ENCODE measurements at places on chromosomes 7 and 10. TPM values are rescaled to one million over a fixed set of nuclear protein-coding genes. Genes with fewer than 3 reads are reported as not detected.

DNA sequence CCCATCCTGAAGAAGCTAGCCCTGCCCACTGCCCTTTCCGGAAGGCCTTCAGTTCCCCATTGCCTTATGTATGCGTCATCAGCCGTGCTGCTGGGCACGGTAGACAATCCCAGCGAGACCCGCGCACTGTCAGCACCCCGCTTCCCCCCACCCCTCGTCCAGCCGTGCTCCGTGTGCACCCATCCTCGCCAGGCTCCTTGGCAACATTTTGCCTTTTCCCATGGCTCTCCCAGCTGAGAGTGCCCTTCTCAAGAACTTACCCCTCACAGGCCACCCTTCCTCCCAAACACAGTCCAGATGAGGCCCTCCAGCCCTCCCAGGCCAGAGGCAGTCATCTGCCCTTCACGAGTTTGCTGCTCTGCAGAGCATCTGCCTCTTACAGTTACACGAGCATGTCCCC lies 633.8 kb upstream of the FOXK1 start:
- no peaks in the 10 kb centered on the region for H3K4me1 ChIP-seq
- no peaks in the 10 kb centered on the region for H3K27me3 ChIP-seq
- H3K36me3 ChIP-seq = peaks cover 7% of the 10 kb centered on the region
- no peak for DNase-seq

- no peak for DNase-seq
- H3K27ac ChIP-seq = peak overlapping the region; percentile 63
- H3K27me3 ChIP-seq = no peaks in the 10 kb centered on the region
- H3K4me1 ChIP-seq = peaks cover 22% of the 10 kb centered on the region
- H3K4me3 ChIP-seq = peak overlapping the region; percentile 57
Observed at GRCh38 chr10:24723386-24723787, 300 bp downstream of the ARHGAP21 start.

The GATA3 gene
- total RNA-seq = not detected

DNA sequence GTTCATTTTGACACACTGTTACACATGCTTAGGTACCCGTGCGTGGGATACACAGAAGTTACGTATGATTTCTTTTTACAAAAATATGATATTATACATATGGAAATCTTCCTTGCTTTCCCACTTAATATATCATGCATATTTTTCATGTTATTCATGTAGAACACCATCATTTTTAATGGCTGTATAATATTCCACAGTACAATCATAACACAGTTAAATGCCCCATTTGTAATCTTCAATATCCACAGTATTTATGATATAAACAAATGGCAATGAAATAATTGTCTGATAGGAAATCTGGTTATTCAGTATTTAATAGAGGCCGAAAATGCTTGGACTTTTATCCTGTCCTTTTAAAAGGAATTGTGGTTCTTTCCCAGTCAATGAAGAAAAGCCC lies 23.2 kb downstream of the VIPR2 start:
- H3K27me3 ChIP-seq = peaks cover 49% of the 10 kb centered on the region
- H3K4me1 ChIP-seq = no peaks in the 10 kb centered on the region
- H3K36me3 ChIP-seq = no peaks in the 10 kb centered on the region
- DNase-seq = no peak
- H3K27ac ChIP-seq = no peak overlapping the region
- H3K4me3 ChIP-seq = no peak overlapping the region

GRCh38 chr7:98301693-98302470 lies 20.4 kb downstream of the BRI3 start:
- no peaks in the 10 kb centered on the region for H3K4me1 ChIP-seq
- DNase-seq = no peak
- peaks cover 13% of the 10 kb centered on the region for H3K36me3 ChIP-seq
- H3K27ac ChIP-seq = no peak overlapping the region

DNA sequence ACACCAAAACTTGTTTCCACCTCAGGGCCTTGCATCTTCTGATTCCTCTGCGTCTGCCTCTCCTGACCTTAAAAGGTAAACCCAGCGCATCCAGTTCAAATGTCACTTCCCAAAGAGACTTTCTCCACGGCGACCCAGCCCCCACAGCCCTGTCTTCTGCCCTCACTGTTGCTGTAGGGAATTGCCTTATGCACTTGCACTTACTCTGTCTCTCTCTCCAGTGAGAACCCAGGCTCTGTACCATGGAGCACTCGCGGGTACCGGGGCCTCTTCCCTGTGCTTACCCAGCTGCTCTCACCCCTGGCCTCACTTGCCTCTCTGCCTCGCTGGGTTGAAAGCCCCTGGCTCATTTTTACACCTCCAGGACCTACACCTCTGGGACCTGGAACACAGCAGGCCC lies 48.4 kb downstream of the AOC1 start:
- no peak for DNase-seq
- no peak overlapping the region for H3K27ac ChIP-seq
- H3K27me3 ChIP-seq = peaks cover 42% of the 10 kb centered on the region
- H3K36me3 ChIP-seq = no peaks in the 10 kb centered on the region
- H3K4me3 ChIP-seq = no peak overlapping the region

The LRRC18 gene
- total RNA-seq = not detected

DNA sequence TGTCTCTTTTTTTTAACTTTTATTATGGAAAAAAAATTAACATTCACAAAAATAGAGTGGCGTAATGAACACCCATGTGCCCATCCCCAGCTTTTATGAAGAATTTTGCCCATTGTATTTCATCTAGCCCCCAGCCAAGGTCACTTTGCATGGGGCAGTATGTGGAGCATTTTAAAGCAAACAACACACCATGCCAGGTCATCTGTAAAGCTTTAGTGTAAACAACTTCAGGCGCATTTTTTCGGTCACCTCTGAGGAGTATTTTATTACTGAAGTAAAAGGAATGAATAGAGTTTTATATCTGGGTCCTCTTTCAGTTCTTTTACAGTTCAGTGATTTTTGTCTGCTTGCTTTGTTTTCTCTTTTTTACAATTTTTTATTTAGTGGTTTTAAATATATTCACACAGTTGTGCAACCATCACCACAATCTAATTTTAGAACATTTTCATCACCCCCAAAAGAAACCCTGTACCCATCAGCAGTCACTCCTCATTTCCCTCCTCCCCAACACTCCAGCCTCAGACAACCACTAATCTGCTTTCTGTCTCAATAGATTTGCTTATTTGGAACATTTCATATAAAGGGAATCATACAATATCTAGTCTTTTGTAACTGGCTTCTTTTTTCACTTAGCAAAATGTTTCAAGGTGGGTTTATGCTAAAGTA lies 87.9 kb downstream of the SLC37A3 start:
- H3K27ac ChIP-seq = no peak overlapping the region
- H3K4me1 ChIP-seq = peaks cover 13% of the 10 kb centered on the region
- peaks cover 14% of the 10 kb centered on the region for H3K36me3 ChIP-seq
- peaks cover 2% of the 10 kb centered on the region for H3K27me3 ChIP-seq
- no peak overlapping the region for H3K4me3 ChIP-seq
- no peak for DNase-seq

GRCh38 chr10:128432423-128432822 lies 306.2 kb upstream of the MKI67 start:
- no peak for DNase-seq
- H3K27me3 ChIP-seq = peaks cover 4% of the 10 kb centered on the region
- no peak overlapping the region for H3K27ac ChIP-seq

DNA sequence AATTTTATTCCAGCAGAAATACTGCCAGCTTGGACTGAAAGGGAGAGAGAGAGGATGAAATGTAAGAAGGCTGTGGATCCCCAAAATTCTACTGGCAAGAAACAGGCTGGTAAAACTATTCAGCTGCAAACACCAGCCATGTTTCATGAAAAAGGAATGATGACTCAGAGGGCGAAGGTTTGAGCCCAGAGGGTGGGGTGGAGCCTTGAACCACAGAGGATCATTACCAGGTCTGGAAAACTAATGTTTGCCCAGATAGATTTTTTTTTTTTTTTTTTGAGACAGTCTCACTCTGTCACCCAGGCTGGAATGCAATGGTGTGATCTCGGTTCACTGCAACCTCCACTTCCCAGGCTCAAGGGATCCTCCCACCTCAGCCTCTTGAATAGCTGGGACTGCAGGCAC lies 41.7 kb upstream of the NRF1 start:
- peaks cover 6% of the 10 kb centered on the region for H3K4me1 ChIP-seq
- no peak overlapping the region for H3K4me3 ChIP-seq
- peak overlapping the region; percentile 2 for H3K27ac ChIP-seq
- H3K36me3 ChIP-seq = no peaks in the 10 kb centered on the region
- no peaks in the 10 kb centered on the region for H3K27me3 ChIP-seq

The SPAM1 gene
- total RNA-seq = not detected

DNA sequence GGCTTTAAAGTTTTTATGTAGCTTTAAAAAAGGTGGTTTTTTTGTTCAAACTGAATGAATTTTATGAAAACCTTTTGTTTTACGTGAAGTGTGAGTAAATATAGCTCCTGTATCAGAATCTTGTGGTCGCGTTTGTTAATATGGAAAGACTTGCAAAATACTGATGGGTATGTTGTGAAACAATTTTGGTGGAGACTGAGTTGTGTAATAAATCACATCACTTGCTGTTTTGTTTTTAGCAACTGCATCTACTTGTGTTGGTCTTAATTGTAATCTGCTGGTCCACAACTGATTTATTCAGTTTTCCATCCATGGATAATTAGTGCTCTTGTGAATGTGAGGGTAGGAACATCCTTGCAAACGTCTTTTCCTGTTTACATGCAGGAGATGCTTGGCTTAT lies 10.5 kb downstream of the PLXDC2 start:
- peaks cover 53% of the 10 kb centered on the region for H3K4me1 ChIP-seq
- H3K27me3 ChIP-seq = no peaks in the 10 kb centered on the region
- peaks cover 11% of the 10 kb centered on the region for H3K36me3 ChIP-seq
- H3K4me3 ChIP-seq = no peak overlapping the region
- H3K27ac ChIP-seq = no peak overlapping the region

- peaks cover 26% of the 10 kb centered on the region for H3K4me1 ChIP-seq
- no peak overlapping the region for H3K4me3 ChIP-seq
- no peak overlapping the region for H3K27ac ChIP-seq
- DNase-seq = no peak
- no peaks in the 10 kb centered on the region for H3K36me3 ChIP-seq
Observed at GRCh38 chr10:77898323-77899079, 28.1 kb downstream of the DLG5 start.

DNA sequence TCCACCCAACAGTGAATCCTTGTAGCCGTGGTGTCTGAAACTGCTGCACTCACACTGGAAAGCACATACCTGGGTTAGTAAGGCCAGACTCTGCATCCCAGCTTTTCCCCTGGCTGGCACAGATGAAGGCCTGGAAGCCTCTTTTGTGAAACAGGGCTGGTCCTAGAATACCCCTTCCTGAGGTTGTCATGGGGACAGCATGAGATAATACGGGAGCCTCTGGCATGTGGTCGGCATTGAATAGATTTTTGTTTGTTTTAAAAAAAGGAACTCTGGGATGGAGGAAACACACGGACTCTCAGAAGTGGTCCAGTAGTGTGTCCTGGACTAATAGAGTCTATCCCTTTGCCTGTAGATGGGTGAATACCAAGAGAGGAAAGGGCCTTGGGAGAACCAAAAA lies 129.7 kb downstream of the TMEM178B start:
- H3K4me3 ChIP-seq = no peak overlapping the region
- no peak for DNase-seq
- H3K27ac ChIP-seq = no peak overlapping the region
- H3K36me3 ChIP-seq = no peaks in the 10 kb centered on the region
- no peaks in the 10 kb centered on the region for H3K4me1 ChIP-seq

The COL13A1 gene
- total RNA-seq = 25.6 TPM

The ST8SIA6 gene
- 0.24 TPM for total RNA-seq

The GPR85 gene
- 0.90 TPM for total RNA-seq

DNA sequence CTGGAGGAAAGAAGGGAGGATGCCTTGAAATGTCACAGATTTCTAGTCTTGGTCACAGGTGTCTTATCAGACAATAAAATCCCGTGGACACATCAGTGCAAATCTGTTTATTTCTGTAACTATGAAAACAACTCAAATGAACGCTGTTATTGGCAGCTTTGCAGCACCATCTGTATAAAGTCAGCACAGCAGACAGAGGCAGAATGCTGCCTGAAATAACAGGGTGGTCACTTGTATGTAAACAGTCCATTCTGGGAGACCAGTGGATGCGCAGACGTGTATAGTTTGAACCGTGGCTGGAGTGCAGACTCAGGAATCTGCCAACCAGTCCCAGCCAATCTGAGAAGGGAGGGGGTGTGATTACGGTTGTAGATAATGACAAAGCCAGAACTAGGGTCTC lies 54.8 kb downstream of the SEC23IP start:
- H3K36me3 ChIP-seq = peaks cover 12% of the 10 kb centered on the region
- no peak overlapping the region for H3K4me3 ChIP-seq
- no peak overlapping the region for H3K27ac ChIP-seq
- DNase-seq = no peak

The TUBAL3 gene
- total RNA-seq = not detected

- H3K4me3 ChIP-seq = no peak overlapping the region
- peaks cover 5% of the 10 kb centered on the region for H3K27me3 ChIP-seq
- H3K27ac ChIP-seq = peak overlapping the region; percentile 90
- no peak for DNase-seq
- peaks cover 18% of the 10 kb centered on the region for H3K4me1 ChIP-seq
Observed at GRCh38 chr7:99267481-99267840, 5.2 kb upstream of the MYH16 start.

DNA sequence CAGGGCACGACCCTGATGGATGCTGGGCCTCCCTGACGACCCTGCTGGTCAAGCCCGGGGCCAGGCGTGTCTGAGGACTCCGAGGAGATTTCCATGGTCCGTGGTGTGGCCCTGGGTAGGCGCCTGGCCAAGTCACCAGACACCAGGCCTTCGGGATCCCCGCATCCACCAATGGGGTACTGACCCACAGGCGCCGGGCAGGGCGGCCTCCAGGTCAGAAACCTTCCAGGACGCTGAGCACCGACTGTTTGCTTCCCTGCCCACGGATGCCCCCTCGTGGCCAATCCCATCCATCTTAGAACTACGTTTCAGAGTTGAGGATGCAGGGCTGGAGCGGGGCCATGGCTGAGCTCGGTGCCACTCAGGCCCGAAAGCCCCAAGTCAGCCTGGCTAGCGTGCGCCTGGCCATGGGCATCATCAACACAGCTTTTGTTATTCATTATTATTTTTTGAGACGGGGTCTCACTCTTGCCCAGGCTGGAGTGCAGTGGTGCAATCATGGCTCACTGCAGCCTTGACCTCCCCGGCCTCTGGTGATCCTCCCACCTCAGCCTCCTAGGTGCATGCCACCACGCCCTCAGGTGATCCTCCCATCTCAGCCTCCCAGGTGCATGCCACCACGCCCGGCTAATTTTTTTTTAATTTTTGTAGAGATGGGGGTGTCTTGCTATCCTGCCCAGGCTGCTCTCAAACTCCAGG lies 7.1 kb upstream of the AMZ1 start:
- H3K4me1 ChIP-seq = no peaks in the 10 kb centered on the region
- H3K4me3 ChIP-seq = no peak overlapping the region
- no peak for DNase-seq
- H3K27ac ChIP-seq = no peak overlapping the region

The NKX6-2 gene
- not detected for total RNA-seq

The SP4 gene
- 4.4 TPM for total RNA-seq

The EVX1 gene
- total RNA-seq = not detected

The PGAM2 gene
- 0.41 TPM for total RNA-seq

The ZNF503 gene
- 26.0 TPM for total RNA-seq

DNA sequence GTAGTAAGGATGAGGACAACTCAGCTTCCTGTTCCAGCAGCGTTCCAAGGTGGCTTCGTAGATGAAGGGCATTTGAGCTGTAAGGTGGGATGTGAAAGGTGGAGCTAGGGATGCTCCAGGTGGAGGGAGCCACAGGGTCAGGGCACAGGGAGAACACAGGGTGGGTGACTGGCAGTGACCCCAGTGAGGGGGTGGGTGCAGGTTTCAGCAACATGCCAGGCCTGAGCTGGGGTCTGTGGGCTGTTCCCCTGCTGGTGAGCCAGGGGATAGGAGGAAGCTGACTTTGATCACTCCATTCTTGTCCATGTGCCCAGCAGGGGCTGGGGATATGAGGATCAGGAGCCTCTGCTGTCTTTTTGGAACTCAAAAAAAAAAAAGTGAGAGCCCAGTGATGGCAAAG lies 33.2 kb downstream of the CDH23 start:
- no peaks in the 10 kb centered on the region for H3K36me3 ChIP-seq
- DNase-seq = no peak
- H3K4me1 ChIP-seq = peaks cover 4% of the 10 kb centered on the region
- no peak overlapping the region for H3K4me3 ChIP-seq

The MMS19 gene
- 80.2 TPM for total RNA-seq
